ENCODE measurements at places on chromosomes 16 and 17. TPM values are rescaled to one million over a fixed set of nuclear protein-coding genes. Genes with fewer than 3 reads are reported as not detected.
A peak's percentile ranks its signal among the peaks of the same experiment; 100 is the strongest.

- H3K27ac ChIP-seq, result peak overlapping the region; percentile 4
- peaks cover 46% of the 10 kb centered on the region for H3K4me1 ChIP-seq
- no peaks in the 10 kb centered on the region for H3K36me3 ChIP-seq
Measured at GRCh38 chr17:76492123-76492988, 8.9 kb downstream of the RHBDF2 start.

GRCh38 chr17:59366773-59367656 lies 35.6 kb downstream of the YPEL2 start:
- peaks cover 43% of the 10 kb centered on the region for H3K4me1 ChIP-seq
- peaks cover 2% of the 10 kb centered on the region for H3K36me3 ChIP-seq
- H3K4me3 ChIP-seq, result no peak overlapping the region
- no peaks in the 10 kb centered on the region for H3K27me3 ChIP-seq
- no peak for DNase-seq

- no peak for DNase-seq
- H3K27ac ChIP-seq, result no peak overlapping the region
- H3K4me3 ChIP-seq, result no peak overlapping the region
- peaks cover 2% of the 10 kb centered on the region for H3K27me3 ChIP-seq
- no peaks in the 10 kb centered on the region for H3K36me3 ChIP-seq
Measured at GRCh38 chr17:64269687-64270649, 6.9 kb upstream of the TEX2 start.

GRCh38 chr16:86514481-86515376 lies 4.4 kb downstream of the FOXF1 start:
- no peak overlapping the region for H3K27ac ChIP-seq
- H3K4me3 ChIP-seq, result no peak overlapping the region
- no peak for DNase-seq

NXPH3 gene
- 2.6 TPM for total RNA-seq

CDR2L gene
- total RNA-seq, result 7.3 TPM

SDR42E1 gene
- total RNA-seq, result 0.79 TPM

GRCh38 chr16:89046491-89046890 lies 47.2 kb upstream of the ACSF3 start:
- no peaks in the 10 kb centered on the region for H3K27me3 ChIP-seq
- peaks cover 17% of the 10 kb centered on the region for H3K36me3 ChIP-seq
- H3K4me1 ChIP-seq, result peaks cover 78% of the 10 kb centered on the region

DNA sequence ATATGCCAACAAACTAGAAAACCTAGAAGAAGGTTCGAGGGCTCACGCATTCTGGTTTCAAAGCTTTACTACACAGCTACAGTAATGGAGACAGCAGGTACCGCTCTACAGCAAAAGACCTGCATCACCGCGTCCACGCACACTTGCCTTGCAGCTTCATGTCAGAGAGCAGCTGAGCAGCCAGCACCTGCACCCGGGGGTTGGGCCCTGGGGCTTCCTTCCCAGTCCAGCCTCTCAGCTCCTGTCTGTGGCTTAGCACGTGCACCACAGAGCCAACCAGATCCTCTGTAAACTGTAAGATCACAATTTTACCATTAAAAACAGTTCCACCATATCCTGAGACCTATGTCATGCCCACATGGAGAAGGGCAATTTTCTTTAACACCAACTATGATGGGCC lies 15.3 kb downstream of the MEAK7 start:
- no peak for DNase-seq
- no peak overlapping the region for H3K4me3 ChIP-seq
- H3K27me3 ChIP-seq, result no peaks in the 10 kb centered on the region
- H3K36me3 ChIP-seq, result peaks cover 39% of the 10 kb centered on the region
- peaks cover 8% of the 10 kb centered on the region for H3K4me1 ChIP-seq

DNA sequence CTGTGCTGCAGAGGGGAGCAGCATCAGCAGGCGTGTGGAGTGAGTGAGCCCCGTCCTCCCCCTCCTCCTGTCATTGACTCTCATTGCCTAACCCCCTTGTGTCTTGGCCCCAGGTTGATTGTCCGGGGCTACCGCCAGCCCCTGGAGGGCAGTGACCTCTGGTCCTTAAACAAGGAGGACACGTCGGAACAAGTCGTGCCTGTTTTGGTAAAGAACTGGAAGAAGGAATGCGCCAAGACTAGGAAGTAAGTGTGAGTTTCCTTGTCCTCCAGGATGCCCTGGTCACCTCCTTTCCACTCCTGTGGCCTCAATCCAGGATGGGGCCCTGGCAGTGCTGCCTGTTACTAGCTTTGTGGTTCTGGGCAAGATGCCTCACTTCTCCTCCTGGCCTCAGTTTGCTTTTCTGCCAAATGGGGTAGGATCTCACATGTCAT lies 87.0 kb downstream of the ABCC1 start:
- no peaks in the 10 kb centered on the region for H3K27me3 ChIP-seq
- peaks cover 42% of the 10 kb centered on the region for H3K36me3 ChIP-seq
- H3K4me1 ChIP-seq, result no peaks in the 10 kb centered on the region
- no peak overlapping the region for H3K4me3 ChIP-seq

DNA sequence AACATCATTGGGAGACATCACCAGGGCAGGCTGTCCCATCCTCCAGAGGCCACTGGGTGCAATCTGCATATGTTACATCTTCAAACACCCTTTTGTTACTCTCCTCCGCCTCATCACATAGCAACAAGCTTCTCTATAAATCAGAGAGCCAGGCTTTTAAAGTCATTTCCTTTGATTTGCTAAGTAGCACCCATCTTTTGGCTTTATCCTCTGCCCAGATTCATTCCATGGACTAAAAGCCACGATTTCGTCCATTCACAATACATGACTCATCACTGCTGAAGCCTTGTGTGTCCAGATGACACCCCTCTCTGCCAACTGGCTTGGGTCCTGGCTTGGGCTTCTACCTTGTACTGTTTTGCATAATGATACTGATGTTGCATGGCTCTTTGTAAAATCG lies 2.0 kb upstream of the KRT38 start:
- no peaks in the 10 kb centered on the region for H3K4me1 ChIP-seq
- H3K27me3 ChIP-seq, result no peaks in the 10 kb centered on the region
- no peak overlapping the region for H3K4me3 ChIP-seq
- no peaks in the 10 kb centered on the region for H3K36me3 ChIP-seq
- DNase-seq, result no peak

DNA sequence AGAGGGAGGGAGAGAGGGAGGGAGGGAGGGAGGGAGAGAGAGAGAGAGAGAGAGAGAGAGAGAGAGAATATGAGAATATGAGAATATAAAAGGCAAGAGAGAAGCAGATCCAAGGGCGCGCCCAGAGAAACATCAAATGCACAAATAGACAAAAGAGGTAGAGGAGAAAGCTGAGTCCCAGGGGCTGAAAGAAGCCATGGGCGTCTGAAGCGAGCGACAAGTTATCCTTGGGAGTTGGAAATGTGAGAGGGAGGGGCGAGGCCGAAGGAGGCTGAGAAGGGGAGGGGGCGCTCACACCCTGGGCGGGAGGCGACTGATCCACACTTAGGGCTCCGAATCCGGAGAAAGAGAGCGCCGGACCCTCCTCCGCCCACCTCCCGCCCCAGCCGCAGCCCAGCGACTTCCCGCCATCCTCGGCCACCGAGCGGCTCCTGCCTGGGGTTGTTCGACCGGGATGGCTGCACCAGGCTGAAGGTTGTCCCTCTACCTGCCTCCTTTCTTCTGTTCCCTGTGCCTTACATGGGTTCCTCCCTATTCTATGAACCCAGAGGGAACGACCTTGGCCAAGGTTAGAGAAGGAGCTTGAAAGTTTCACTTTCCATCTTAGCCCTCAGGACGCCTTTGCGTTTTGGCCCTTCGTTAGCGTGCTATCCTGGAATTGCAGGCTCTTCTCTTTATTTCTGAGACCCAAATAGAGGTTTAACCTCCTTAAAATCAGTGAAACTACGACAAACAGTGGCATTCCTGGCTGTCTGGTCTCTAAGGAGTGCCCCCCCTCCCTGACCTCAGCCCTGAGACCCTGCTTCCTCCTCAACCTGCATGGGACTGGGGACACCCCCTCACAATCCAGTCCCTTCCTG lies 21.2 kb upstream of the HOXB9 start:
- H3K36me3 ChIP-seq, result no peaks in the 10 kb centered on the region
- peaks cover 56% of the 10 kb centered on the region for H3K27me3 ChIP-seq
- peak; percentile 13 for DNase-seq
- peak overlapping the region; percentile 40 for H3K4me3 ChIP-seq
- peaks cover 24% of the 10 kb centered on the region for H3K4me1 ChIP-seq

GRCh38 chr17:58755577-58756245 lies at the start of gene PPM1E:
PPM1E (plus strand) TSS chr17:58755854.
- H3K27me3 ChIP-seq, result no peaks in the 10 kb centered on the region
- peaks cover 19% of the 10 kb centered on the region for H3K4me1 ChIP-seq
- H3K27ac ChIP-seq, result peak within 1 kb of the TSS; percentile 75
- H3K36me3 ChIP-seq, result peaks cover 2% of the 10 kb centered on the region
- peak within 1 kb of the TSS; percentile 79 for H3K4me3 ChIP-seq

DNA sequence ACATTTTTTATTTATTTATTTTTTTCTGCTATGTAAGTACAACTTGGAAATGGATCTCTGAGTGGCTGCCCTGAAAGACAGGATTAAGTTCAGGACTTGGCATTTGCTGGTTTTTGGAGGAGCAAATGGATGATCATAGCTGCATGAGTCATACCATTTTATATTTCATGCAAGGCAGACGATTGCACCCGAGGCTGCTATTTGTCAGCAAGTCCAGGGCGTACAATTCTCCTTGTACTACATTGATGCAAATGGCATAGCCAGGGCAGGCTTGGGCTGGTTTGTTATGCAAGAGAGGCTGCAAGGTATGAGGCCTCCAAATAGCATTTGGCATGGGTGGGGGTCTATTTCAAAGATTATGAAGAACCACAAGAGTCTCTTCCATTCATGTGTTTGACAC lies 81.2 kb upstream of the CACNG3 start:
- H3K4me3 ChIP-seq, result no peak overlapping the region
- DNase-seq, result no peak
- no peak overlapping the region for H3K27ac ChIP-seq
- H3K27me3 ChIP-seq, result no peaks in the 10 kb centered on the region

NETO2 gene
- 43.8 TPM for total RNA-seq

DNA sequence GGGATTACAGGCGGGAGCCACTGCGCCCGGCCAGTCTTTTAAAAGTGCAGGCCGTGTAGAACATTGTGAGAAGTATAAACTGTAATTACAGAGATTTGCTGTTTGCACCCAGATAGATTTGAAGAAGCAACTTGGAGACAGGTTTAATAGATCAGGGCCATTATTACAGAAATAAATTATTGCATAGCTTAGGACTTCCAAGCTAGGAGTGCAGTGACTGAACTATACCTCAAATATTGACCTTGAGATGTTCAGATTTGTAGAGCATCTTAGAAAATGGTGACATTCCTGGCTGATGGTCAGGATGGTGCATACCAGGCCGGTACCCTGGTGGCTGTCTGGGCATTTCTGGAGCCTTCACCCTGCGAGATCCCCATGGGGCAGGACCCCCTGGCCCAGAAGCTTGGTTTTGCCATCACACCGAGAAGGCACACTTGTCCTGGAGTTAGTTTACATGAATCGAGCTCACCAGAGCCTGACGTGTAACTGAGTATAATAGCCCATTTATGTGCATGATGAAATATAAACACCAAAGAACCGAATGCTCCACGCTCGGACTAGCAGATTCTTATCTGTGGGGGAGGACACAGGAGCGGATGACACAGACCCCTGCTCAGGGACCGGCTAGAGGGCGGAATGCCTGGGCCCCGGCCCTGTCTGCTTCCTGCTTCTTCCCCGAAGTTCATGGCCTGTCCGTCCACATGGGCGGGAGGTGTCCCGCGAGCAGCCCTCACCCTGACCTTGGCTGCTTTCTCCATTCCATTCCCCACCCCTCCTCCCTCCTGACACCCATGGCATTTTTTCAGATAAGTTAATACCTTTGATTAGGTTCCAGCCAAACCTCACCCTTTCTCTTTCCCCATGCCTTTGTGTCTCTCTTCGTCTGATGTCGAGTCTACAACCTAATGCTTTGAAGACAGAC lies 32.1 kb downstream of the CCDC40 start:
- H3K4me1 ChIP-seq, result peaks cover 35% of the 10 kb centered on the region
- no peaks in the 10 kb centered on the region for H3K27me3 ChIP-seq
- no peak overlapping the region for H3K4me3 ChIP-seq
- H3K36me3 ChIP-seq, result peaks cover 43% of the 10 kb centered on the region

GRCh38 chr17:17172001-17172939 lies 33.9 kb downstream of the PLD6 start:
- H3K4me1 ChIP-seq, result no peaks in the 10 kb centered on the region
- peaks cover 94% of the 10 kb centered on the region for H3K36me3 ChIP-seq
- H3K27me3 ChIP-seq, result no peaks in the 10 kb centered on the region
- no peak for DNase-seq

- peaks cover 8% of the 10 kb centered on the region for H3K36me3 ChIP-seq
- H3K4me1 ChIP-seq, result no peaks in the 10 kb centered on the region
- H3K4me3 ChIP-seq, result peak overlapping the region; percentile 34
- no peak for DNase-seq
Measured at GRCh38 chr17:59840329-59841090, 52.2 kb downstream of the TUBD1 start.

DNA sequence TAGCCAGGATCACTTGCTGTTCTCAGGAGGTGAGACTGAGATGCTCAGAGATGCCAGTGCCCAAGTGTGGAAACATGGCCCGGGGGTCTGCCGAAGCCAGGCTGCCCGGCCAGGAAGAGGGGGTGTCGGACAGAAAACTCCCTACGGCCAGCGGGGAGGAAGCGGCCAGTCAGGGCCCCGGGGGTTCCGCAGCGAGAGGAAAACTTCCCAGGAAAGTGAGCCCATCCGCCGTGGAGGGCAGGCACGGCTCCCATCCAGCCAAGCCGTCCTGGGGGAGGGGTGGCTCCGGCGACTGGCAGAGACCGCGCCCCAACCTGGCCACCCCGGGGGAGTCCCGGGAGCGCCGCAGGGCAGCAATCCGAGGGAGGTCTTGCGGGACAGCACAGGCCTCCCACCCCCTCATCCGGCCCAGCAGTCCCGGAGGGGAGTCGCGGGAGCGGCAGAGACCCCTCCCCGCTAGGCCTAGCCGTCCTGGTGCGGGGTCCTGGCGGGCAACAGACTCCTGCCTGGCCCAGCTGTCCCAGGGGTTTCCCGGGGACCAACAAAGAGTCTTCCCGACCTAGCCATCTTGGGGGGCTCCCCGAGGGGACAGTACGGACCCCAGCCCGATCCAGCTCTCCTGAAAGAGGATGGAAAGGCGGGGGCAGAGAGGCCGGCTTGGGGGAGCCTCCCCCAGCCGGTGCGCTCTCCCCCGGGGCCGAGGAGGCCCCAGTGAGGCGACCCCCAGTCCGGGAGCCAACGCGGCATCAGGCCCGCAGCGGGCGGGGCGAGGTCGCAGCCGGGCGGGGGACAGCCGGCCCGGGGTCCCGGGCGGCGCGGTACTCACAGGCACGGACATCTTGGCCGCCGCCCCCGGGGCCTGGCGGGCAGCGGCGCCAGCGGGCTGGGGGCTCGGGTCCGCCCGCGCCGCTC lies 13.8 kb upstream of the BCAR1 start:
- peak overlapping the region; percentile 91 for H3K27ac ChIP-seq
- H3K27me3 ChIP-seq, result no peaks in the 10 kb centered on the region
- H3K4me1 ChIP-seq, result peaks cover 70% of the 10 kb centered on the region
- H3K36me3 ChIP-seq, result peaks cover 34% of the 10 kb centered on the region
- peak overlapping the region; percentile 91 for H3K4me3 ChIP-seq
- no peak for DNase-seq

- no peaks in the 10 kb centered on the region for H3K27me3 ChIP-seq
- H3K36me3 ChIP-seq, result no peaks in the 10 kb centered on the region
- H3K4me3 ChIP-seq, result no peak overlapping the region
- H3K4me1 ChIP-seq, result no peaks in the 10 kb centered on the region
Measured at GRCh38 chr17:34098699-34099098, 156.4 kb upstream of the CCL2 start.
